Fibroblast of skin of right quadriceps (primary cell): ENCODE measurements at places on chromosomes 5 and 9.

DNA sequence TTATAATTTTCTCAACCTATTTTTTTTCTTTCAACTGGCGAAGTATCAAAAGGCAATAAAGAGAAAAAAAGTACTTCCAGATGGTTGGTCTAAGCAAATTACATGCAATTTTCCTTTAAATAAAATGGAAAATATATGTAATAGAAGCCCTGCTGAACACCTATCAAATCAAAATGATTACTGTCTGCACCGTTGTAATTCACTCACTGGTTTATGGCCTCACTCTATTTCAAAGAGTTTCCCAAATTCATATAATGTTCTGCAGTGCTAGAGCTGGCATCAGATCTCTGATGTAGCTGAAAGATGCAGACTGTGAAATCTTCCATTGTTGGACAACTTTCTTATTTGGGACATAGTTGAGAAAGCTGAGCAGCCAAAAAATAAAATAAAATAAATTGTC lies 130.3 kb downstream of the SEMA5A start:
- DNase-seq, result no peak

- no peak for DNase-seq
Observed at GRCh38 chr5:53879708-53880323, 319.4 kb downstream of the NDUFS4 start.

DNA sequence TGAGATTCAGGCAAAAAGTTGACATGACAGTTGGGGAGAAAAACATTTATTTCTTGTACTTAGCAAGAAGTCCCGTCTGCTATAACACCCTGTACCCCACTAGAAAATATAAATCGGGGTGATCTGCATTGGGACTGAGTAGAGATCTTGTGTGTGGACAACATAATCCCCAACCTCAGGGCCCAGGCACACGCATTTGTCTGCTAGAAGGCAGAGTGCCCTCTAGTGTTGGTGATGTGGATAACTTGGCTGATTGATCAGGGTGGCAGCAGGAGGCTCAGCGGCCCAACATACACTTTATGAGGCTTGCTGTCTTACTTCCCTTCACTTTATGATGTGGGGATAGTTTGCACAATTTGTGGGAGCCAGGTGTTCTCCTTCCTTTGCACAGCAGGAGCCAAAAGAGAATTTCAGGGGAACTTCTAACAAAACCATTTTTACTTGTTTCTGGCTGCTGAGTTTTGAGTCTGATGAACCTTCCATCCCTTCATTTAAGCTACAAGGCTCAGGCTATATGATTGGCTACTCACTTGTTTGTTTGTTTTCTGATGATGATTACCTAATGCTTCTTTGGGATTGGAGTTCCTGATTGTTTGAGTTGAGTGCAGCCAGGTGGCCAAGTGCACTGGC lies 263.2 kb downstream of the DMAC1 start:
- peak; percentile 40 for DNase-seq

- no peak for DNase-seq
Observed at GRCh38 chr9:7154003-7154619, 396.3 kb downstream of the KDM4C start.

DNA sequence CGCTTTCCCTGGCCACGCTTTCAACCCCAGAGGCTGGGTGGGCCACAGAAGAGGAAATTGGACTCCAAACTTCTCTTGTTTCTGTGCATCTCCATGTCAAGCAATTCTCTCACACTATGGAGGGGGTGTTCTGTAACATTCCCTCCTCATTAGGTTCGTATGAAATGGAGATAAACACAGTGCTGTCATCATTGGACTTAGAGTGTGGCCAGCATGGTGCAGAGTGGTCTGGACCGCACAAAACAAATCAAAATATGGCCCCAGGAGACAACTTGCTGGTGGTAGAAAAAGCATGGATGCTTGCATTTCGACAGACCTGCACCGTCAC lies 655.2 kb downstream of the BNC2 start:
- no peak for DNase-seq

DNA sequence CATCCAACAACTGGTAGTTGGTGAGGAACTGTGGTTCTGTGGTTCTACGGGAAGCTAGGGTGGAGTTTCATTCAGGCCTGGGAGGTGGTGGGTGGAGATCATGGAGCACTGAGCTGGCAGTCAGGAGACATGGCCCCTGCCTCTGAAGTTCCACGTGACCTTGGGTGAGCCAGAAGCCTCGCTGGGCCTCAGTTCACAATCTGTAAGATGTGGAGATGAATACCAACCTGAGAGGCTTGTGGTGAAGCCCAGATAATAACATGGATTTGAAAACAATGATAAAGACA lies 177.9 kb downstream of the MACROH2A1 start:
- DNase-seq, result no peak

- DNase-seq, result no peak
Observed at GRCh38 chr5:68233075-68233474, 17.5 kb downstream of the PIK3R1 start.

GRCh38 chr9:122781671-122782070 lies 7.1 kb upstream of the OR5C1 start:
- no peak for DNase-seq

DNA sequence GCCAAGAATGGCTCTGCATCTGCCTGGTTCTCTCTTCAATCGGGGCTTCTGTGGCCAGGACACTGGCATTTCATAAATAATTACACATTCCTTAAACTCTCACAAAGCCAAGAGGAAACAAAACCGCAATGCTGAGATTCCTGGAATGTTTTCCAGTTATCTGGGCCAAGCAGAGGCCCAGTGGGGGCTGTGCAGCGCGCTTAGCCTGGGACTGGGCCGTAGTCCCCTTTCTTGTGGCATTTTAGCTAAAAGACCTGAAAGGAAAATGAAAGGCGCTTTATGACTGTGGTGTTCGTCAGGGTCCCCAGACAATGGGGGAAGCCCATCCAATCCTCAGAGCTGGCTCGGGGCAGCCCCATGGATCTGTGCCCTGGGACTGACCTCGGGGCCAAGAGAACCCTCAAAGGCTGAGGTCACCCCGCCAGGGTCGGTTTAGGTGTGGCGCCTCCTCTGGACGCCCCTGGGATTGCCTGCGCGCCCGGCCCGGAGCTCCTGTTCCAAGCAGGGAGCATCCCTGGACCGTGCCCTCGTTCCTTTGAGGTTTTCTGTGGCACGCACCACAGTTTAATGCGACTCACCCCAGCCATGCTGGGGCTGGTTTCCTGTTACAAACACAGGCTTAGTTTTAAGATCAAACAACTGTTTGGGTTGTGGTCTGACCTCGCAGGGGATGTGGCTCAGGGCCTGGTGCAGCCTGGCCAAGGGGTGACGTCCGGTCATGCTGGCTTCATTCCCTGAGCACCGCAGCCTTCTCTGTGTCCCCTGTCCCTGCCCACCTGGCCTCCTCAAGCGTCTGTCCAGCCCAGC lies 51.5 kb upstream of the NKD2 start:
- DNase-seq, result peak; percentile 95

- DNase-seq, result peak; percentile 52
Observed at GRCh38 chr5:145887976-145888574, 15.3 kb upstream of the GRXCR2 start.

- peak; percentile 48 for DNase-seq
Observed at GRCh38 chr9:86945728-86946200, 1.5 kb downstream of the GAS1 start.

- DNase-seq, result no peak
Observed at GRCh38 chr9:124769549-124770358, 1.4 kb downstream of the NR6A1 start.

DNA sequence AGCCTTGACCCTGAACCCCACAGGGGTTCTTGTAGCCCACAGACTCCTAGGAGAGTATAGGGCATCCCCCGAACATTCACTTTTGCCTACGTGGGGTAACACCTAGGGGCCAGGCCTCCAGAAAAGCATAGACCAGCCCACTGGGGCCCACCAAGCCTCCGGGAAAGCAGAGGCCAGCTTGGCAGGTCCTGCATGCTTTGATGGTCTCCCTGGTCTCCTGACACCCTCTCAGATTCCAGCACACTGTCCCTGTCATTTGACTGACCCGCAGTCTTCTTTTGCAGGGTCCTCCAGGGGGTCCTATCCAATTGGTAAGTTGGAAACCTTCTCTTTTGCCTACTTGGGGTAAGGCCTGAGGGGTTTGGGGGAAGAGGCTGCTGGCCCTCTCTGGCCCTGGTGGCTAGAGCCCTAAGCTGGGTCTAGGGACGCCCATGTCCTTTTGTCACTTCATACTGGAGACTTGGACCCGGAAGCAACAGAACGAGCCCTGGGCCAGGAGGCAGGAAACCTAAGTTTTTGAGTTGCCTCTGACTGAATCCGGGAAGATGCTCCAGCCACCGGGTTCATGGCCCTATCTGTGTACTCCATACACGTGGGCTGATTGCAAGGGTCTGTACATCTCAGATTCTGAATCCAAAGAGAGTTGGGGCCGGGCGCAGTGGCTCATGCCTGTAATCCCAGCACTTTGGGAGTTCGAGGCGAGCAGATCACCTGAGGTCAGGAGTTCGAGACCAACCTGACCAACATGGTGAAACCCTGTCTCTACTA lies 20.9 kb upstream of the ORM1 start:
- no peak for DNase-seq

DNA sequence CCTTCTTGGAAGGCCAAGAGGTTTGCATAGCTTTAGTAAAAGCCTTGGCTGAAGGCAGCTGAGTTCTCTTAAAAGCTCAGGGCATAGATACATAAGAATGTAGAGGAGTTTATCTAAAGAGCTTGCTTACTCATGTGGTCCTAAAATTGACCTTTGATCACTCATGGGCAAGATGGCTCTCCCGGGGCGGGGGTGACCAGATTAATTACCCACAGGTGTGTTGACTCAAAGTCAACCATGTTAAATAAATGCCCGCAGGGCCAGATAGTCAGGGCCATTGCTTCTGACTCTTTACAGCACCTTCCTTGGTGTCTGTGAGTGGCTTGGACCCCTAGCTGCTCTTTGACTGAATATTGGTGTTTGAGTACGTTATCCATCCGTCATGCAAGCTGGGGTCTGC lies 33.1 kb upstream of the GHR start:
- no peak for DNase-seq

- peak; percentile 65 for DNase-seq
Observed at GRCh38 chr9:3467593-3468219, 58.1 kb downstream of the RFX3 start.
